ENCODE measurements at places on chromosomes 16 and 17. TPM values are rescaled to one million over a fixed set of nuclear protein-coding genes. Genes with fewer than 3 reads are reported as not detected.
A peak's percentile ranks its signal among the peaks of the same experiment; 100 is the strongest.

Gene NAGS
- 1.2 TPM for total RNA-seq

Gene GSG1L
- total RNA-seq: 0.38 TPM

Gene DYNLRB2
- total RNA-seq: not detected

GRCh38 chr17:77225265-77225664 is 84.5 kb downstream of the SEC14L1 start:
- no peak for DNase-seq
- peaks cover 6% of the 10 kb centered on the region for H3K27me3 ChIP-seq
- H3K4me3 ChIP-seq: no peak overlapping the region
- no peak overlapping the region for H3K27ac ChIP-seq

DNA sequence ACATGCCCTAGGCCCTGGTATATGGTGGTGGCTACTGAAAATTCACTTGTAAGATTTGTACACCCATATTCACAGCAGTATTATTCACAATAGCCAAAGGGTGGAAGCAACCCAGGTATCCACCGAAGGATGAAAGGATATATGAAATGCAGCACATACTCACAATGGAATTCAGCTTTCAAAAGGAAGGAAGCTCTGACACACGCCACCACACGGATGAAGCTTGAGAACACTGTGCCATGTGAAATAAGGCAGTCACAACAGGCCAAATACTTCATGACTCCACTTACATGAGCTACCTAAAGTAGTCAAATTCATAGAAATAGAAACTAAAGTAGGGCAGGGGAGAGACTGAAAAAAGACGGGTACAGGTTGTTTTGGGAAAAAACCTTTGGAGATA is 2.9 kb downstream of the XPO6 start:
- H3K27ac ChIP-seq: peak overlapping the region; percentile 7
- H3K4me1 ChIP-seq: peaks cover 19% of the 10 kb centered on the region
- H3K36me3 ChIP-seq: peaks cover 6% of the 10 kb centered on the region

DNA sequence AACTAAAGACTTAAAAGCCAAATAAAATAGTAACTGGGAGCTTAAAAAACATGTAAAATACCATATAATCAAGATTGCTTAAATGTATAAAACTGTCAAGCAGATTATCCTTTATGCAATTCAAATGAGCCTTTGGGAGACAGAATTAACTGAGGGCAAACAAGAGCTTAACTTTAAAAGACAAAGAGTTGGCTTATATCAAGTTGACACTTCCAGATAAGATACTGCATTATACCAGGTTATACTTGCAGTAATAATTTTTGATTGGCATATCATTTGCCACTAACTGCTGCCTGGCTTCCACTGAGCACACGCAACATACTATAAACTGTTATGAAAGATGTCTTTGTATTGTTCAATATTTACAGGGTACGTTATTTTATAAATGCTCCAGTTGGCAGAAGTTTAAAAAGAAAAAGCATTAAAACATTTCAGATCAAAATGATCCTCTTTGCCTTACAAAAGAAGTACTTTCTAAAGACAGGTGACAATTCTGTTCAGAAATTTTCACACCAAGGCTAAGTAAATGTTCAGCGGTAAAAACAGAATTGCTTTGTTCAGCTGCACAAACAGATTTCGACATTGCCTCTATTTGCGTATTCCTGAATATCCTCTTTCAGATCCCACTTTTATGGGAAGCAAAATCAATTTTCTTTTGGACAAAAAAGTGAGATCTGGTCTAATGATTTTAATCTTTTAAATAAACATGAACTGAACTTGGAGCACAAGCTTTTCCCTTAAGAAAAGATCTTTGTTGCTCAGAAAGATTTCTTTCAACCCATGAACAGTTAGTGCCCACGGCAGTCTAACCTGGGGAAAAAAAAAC is 50.7 kb downstream of the TOX3 start:
- DNase-seq: no peak
- H3K36me3 ChIP-seq: no peaks in the 10 kb centered on the region
- H3K4me3 ChIP-seq: no peak overlapping the region
- H3K4me1 ChIP-seq: peaks cover 15% of the 10 kb centered on the region
- peaks cover under 1% of the 10 kb centered on the region for H3K27me3 ChIP-seq
- no peak overlapping the region for H3K27ac ChIP-seq

DNA sequence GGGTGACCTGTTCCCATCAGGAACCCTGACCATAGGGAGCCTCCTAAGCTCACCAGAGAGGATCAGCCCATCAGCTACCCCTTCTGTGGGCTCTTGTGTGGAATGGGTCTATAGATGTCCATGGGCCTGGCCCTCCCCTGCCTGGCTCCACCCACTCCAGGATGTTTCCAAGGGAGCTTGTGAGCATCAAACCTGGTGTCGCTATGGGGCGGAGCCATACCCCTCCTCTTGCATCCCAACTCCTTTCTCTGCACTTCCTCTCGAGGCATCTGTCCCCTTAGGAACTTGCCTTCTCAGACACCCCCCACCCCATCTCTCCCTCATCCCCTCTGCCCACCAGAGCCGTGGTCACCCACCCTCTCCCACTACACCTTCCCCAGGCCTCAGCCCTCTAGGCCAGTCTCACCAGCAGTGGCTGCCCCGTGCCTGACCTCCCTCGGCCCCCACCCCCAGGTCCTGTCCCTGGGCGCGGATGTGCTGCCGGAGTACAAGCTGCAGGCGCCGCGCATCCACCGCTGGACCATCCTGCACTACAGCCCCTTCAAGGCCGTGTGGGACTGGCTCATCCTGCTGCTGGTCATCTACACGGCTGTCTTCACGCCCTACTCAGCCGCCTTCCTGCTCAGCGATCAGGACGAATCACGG is 10.4 kb downstream of the KCNH6 start:
- peaks cover 20% of the 10 kb centered on the region for H3K27me3 ChIP-seq
- no peak for DNase-seq
- H3K4me3 ChIP-seq: no peak overlapping the region

- no peak overlapping the region for H3K27ac ChIP-seq
- H3K36me3 ChIP-seq: peaks cover 10% of the 10 kb centered on the region
- peak overlapping the region; percentile 88 for H3K4me3 ChIP-seq
- no peak for DNase-seq
- peaks cover 13% of the 10 kb centered on the region for H3K4me1 ChIP-seq
These were observed 95.0 kb downstream of the RAB11FIP4 start for GRCh38 chr17:31486351-31487062.

DNA sequence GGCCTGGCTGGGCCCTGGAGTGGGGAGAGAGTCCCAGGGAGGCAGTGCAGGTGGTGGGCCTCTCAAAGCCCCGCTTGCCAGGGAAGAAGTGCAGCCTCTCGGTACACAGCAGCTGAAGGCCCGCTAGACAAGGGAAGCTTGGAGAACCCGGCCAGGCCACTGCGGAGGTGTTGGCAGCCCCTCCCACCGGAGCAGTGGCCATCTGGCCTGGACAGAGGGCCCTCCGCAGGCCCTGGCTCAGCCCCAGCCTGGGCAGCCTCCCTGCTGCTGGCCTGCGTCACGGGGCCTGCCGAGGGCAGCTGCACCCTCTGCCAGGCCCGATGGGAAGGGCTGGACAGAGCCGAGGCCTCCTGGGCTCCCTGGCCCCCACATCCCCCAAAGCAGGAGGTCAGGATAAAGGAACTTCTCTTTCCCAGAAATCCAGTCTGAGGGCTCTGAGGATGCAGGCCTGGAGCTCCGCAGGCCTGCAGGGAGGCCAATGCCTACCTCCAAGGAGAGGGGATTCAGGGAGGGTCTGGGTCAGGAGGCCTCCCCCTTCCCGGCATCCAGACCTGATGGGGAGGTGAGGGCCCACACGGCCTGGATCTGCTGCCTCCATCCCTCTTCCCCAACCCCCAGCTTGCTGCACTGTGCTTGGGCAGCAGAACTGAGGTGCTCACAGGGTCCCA is 4.3 kb downstream of the SPPL2C start:
- H3K4me1 ChIP-seq: no peaks in the 10 kb centered on the region
- no peak overlapping the region for H3K4me3 ChIP-seq

DNA sequence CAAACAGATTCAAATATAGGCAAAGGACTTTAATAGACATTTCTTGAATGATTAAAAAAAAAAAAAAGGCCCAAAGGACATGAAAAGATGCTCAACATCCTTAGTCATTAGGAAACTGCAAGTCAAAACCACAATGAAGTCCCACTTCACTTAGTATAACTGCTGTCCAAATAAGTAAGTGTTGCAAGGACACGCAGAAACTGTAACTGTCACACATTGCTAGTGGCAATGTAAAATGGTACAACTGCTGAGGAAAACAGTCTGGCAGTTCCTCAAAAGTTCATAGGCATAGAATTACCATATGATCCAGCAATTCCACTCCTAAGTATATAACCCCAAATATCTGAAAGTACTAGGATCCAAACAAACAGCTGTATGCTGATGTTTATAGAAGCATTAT is 112.7 kb downstream of the BRIP1 start:
- H3K27me3 ChIP-seq: peaks cover 1% of the 10 kb centered on the region
- H3K36me3 ChIP-seq: peaks cover 4% of the 10 kb centered on the region
- H3K4me3 ChIP-seq: no peak overlapping the region
- no peak overlapping the region for H3K27ac ChIP-seq

Data from endothelial cell (in vitro differentiated cells).